ENCODE measurements at places on chromosomes 13 and 19. TPM values are rescaled to one million over a fixed set of nuclear protein-coding genes. Genes with fewer than 3 reads are reported as not detected.

The SOHLH2 gene
- 0.12 TPM for total RNA-seq

DNA sequence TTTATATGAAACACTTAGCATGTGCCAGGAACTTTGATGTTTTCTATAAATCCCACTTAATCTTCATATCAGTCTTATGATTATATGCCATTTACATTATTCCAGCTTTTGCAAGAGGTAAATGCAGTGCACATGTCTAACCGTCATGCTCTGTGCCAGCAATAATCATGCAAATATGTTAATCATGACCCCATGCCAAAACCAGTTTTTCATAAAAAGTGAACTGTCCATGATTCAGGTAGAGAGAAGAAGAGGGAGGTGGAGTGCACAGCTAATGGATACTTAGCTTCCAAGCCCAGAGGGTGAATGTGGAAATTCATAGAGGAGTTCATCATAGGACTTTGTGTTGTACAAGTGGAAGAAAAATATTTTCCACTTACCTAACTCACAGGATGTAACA, 458.4 kb downstream of the TBC1D4 start:
- DNase-seq: no peak

GRCh38 chr13:57877601-57878000, 246.1 kb downstream of the PCDH17 start:
- DNase-seq: no peak

GRCh38 chr13:20616059-20616797, 49.3 kb downstream of the IFT88 start:
- peak; percentile 9 for DNase-seq

- DNase-seq: no peak
Measured at GRCh38 chr13:50126263-50126992, 111.2 kb downstream of the KCNRG start.
